ENCODE measurements at places on chromosomes 12 and 14.

GRCh38 chr14:80809663-80810062, 131.9 kb downstream of the CEP128 start:
- DNase-seq: no peak

GRCh38 chr14:89382901-89383845, 33.9 kb downstream of the FOXN3 start:
- DNase-seq: peak; percentile 47

DNA sequence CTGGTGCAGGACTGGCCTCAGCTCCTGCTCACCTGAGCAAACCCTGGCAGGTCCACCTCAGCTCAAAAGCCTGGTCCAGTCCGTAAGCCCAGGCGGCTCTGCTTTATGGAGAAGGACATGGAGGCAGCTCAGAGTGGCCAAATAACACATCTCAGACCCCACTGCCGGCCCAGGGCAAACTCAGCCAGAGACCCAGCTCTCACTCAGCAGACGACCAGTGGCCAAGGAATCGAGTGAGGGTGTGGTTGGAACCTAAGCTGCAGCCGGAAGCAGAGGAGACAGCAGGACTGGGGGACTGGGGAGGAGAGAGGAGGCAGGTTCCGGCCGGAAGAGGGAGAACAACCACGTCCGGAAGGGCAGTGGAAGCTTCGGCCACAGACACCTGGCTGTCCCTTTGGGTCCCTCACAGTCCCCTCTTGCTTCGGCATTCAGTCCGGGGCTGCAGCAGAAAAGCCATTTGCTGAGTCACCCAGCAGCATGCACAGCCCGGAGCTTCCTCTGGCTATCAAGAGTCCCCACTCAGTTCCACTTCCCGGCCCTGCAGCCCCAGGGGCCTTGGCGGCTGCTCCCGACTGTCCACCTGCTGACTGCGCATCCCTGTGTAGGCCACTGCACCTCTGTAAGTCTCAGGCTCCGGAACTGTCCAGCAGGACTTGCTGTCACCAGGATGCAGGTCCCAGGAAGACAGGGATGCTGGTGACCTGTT, 104.0 kb downstream of the CALM1 start:
- no peak for DNase-seq

- no peak for DNase-seq
Observed at GRCh38 chr14:88386256-88386794, 868 bp downstream of the SPATA7 start.

- no peak for DNase-seq
Observed at GRCh38 chr12:121762269-121762668, 31.2 kb downstream of the RHOF start.

GRCh38 chr12:76176940-76177339, 92.5 kb upstream of the NAP1L1 start:
- no peak for DNase-seq

GRCh38 chr14:68631394-68632053, 161.3 kb downstream of the ZFP36L1 start:
- DNase-seq: no peak

All from germinal center (tissue), 1 donor.